ENCODE measurements at places on chromosomes 2 and 18.
A peak's percentile ranks its signal among the peaks of the same experiment; 100 is the strongest.

DNA sequence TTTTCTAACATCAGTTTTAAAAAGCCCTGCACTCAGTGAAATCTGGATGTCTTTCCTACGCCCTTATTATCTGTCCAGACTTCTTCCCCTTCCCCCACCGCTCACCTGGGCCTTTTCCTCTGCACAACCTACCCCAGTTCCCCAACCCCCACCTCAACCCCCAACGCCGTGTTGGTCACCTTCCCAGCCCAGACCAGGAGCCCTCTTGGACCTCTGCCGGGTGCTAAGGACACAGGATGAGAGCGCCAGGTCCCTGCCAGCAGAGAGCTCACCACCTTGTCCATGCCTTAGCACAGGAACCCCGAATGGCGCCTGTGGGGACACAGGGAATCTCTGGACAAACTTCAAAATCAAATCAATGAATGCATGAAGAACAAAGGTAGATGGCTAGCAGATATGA is 966 bp upstream of the RBM43 start:
- no peak for DNase-seq

DNA sequence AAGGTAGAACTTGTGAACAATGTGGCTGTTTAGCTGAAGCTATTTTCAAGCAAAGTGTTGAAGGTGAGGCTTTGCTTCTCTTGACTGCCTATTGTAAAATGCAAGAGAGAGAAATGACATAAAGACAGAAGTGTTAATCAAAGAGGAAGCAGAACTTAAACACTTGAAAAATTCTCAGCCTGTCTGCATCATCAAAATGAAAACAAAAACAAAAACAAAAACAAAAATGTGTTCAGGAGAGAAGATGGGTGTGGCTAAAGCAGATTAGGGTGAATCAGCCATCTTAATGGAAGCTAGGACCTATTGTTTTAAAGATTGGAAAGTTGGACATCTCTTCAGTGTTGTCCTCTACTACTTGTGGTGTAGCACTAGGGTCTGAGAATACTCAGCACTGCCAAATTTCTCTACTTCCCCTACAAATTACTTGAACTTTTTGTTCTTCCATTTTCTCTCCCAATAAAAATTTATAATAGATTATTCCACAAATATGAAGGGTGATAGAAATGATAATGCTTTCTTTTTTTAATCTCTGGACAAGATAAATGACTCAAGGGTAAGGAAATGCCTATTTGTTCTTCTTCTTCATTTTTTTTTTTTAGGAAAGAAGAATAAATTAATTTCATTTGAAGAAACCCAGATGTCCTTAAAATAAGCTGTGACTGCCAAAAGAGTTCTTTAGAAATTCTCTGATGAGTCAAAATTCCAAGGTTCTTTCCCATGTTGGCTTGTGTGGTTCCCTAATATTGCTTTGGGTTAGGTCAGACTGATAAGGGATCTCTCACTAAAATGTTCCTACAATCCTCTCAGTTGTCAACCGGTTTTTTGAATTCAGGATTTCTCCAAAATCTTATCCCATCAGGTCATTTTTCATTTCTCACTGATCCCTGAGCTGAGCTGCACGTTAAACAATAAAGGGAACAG is 571.2 kb upstream of the ZEB2 start:
- no peak for DNase-seq

- DNase-seq, result no peak
Observed at GRCh38 chr2:185676316-185676715, 62.3 kb upstream of the FSIP2 start.

DNA sequence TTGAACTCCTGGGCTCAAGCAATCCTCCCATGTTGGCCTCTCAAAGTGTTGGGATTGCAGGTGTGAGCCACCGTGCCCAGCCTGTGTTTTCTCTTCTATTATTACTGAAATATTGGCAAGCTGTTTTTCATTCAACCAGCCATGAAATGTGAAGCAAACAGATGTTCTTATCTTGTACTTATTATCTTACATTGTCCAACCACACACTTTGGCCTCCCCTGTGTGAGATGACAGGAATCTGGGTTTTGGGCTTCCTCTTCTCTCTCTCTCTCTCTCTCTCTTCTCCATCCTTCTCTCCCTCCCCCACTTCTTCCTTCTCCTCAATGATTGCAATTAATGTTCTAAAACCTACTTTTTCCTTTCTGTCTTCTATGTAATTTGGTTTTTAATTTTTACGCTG is 33.1 kb downstream of the RAMP1 start:
- DNase-seq, result no peak

- DNase-seq, result no peak
Observed at GRCh38 chr2:84022810-84023431, 436.2 kb downstream of the SUCLG1 start.

DNA sequence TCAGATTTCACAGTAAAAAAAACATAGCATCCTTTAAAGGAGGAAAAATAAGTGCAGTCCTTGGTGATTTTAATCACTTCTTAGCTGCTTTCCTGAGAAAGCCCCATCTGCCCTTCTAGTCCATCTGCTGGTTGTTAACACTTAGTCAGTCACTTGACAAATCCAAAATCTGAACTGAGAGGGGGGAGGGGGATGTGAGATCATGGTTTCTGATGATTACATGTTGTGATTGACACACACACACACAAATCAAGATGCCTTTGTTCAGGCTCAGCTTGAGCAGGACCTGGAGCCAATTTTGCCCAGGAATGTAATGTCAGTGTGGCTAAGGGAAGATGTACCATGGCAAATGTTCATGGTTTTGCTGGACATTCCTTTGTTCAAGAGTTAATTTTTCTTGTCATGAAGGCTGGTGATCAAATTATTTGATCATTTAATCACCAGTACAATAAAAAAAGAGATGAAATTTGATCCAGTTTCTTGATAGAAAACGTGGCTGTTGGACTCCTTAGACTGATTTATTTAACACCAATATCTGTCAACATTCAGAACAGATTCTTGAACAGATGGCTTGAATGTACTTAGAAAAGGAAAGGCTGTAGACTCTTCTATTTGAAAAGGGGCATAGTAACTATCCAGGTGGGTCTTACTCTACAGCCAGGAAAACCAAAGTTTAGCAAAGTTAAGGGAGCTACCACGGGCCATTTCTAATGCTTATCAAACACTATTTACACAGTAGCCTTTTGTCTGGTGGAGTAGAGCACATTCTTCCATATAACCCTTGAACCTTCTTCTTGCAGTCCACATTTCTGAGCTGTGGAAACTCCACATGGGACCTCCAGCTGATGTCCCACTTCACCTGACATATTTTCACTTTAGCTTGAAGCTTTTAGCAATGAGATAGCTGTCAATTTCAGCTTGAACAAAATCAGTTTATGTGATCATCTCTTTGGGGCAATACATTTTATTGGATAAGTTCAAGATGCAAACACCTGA is 408.7 kb downstream of the PIK3C3 start:
- DNase-seq, result no peak

DNA sequence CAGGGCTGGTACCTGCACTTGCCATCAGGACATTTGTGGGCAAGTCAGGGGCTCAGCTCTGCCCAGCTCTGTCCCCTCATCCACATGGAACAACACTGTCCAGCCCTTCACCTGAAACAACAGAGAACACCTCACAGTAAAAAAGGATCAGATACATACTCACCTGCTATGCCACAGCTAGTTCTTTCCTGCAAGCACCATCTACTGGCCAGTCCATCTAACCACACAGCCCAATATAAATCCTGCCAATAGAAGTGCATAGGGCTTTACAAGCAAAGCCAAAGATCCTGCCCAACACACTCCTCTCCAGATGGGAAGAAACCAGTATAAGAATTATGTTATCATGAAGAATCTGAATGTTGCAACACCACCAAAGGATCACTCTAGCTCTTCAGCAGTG is 52.2 kb upstream of the GALNT13 start:
- no peak for DNase-seq

GRCh38 chr18:27793013-27793785 is 383.7 kb downstream of the CDH2 start:
- no peak for DNase-seq

DNA sequence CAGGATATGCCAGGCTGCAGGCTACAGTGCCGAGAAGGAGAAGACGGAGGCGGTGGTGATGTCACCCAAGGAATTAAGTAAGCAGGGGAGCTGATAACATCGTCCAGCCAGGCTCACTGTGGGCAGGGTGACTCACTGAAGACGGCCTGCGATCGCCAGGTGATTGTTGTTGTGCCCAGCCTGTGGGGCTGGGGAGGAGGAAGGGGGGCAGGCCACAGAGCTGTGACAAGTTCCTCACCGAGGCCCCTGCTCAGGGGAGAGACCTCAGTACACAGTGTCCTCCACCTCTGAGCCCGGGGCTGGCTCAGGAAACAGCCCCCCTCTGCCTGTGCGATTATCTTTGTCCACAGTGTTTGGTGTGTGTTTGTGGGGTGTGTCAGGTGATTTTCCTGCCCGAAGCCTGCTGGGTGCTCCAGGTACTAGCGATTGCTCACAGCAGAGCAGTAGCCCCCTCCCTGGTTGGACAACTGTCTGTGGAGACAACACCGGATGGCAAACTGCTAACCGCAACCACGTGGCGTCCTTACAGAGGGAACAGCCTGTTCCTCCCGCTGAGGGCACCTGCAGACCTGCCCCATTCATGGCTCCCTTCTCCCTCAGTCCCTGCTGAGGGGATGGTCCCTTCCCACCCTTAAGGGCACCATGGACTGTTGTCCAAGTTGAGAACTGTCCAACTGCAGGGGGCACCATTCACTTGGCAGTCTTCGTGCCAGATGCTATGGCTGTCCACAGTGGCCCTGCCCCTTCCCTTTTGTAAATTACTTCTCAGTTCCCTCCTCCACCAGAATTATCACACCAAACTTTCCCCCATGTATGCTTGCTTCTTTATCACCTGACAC is 95.1 kb downstream of the ZFP36L2 start:
- peak; percentile 76 for DNase-seq

DNA sequence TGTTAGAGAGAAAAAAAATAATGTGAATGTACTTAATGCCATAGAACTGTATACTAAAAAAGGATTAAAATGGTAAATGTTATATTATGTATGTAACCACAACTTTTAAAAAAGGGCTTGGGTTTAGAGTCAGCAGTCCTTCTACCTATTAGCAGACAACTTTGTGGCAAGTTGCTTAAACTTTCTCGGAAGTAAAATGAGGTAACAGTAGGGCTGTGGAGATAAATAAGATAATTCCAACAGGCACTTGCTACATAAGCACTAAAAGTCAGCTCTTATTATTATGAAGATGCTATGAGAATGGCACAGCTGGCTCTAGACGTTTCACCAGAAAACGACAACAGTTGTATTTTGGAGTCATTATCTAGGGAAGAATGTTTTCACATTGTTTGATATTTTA is 31.3 kb downstream of the AAK1 start:
- no peak for DNase-seq

GRCh38 chr2:239528883-239529282 is 128.1 kb upstream of the HDAC4 start:
- DNase-seq, result no peak

DNA sequence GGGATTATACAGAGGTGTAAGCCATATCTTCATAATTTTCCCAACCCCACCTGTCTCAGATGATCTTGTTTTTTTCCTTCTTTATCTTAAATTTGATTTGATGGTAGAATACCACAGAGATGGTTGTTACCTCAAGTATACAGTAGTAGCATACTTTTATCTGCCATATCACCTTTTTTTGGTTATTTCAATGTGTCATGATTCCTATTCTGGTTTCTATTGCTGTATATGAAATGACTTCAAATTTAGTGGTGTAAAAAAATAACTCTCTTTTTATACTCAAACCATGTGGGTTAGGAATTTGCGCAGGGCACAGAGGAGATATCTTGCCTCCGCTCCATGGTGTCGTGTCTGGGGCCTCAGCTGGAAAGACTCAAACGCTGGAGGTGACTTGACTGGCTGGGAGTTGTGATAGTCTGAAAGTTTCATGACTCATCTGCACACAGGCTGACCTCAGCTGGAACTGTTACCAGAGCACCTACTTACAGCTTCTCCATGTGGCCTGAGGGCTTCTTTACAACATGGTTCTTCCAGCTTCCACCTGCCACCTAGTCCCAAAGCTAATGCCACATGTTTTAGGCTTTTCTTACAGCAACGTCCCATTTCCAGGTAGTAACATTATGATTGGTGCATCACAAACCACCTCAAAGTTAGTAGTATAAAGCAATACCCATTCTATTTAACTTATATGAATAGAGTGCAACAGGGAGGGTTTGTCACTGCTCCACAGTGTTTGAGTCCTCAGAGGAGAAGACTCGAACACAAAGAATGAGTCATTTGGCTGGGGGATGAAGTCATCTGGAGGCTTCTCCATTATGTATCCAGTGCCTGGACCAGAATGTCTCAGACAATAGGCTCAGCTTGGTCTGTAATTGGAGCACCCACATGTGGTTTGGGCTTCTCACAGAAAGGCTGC is 82.3 kb upstream of the XPO1 start:
- DNase-seq, result no peak
